ENCODE measurements at places on chromosomes 7 and 10.

DNA sequence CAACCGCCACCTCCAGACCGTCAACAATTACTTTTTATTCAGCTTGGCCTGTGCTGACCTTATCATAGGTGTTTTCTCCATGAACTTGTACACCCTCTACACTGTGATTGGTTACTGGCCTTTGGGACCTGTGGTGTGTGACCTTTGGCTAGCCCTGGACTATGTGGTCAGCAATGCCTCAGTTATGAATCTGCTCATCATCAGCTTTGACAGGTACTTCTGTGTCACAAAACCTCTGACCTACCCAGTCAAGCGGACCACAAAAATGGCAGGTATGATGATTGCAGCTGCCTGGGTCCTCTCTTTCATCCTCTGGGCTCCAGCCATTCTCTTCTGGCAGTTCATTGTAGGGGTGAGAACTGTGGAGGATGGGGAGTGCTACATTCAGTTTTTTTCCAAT, 146.6 kb downstream of the CHRM2 start:
- no peak for DNase-seq

GRCh38 chr7:3862774-3863173, 561.7 kb downstream of the SDK1 start:
- no peak for DNase-seq

- no peak for DNase-seq
Measured at GRCh38 chr10:99685597-99685967, 26.3 kb downstream of the ENTPD7 start.

- no peak for DNase-seq
Measured at GRCh38 chr10:124087672-124088634, 5.4 kb downstream of the CHST15 start.

- no peak for DNase-seq
Measured at GRCh38 chr10:80702143-80702542, 164.4 kb downstream of the SH2D4B start.

Data from WERI-Rb-1 (cell line).